Activated naive CD4-positive, alpha-beta T cell treated with anti-CD3 and anti-CD28 coated beads, Interleukin-2, amount 50 U/mL, for 72 hours (primary cell): ENCODE measurements at places on chromosomes 2 and 18. TPM values are rescaled to one million over a fixed set of nuclear protein-coding genes. Genes with fewer than 3 reads are reported as not detected.

DNA sequence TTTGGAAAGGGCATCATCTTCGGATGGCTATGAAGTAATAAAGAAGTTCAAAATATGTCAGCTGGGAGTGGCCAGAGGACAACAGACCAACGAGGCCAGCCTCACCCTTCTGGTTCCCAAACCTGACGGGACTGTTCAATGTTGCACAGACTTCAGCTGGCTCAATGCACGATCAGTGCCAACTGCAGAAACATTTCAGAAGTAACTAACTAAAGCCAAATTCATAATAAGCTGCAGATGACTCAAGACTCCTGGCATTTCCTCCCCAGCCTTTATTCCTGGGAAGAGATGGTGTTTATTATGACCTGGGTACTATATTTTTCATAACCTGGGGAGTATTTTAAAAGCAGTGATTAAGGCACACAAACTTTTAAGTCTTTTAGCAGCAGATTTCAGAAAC is 3.8 kb upstream of the ATP6V1C2 start:
- no peak for DNase-seq

- DNase-seq: no peak
Measured at GRCh38 chr2:144914622-144915318, 394.9 kb upstream of the ZEB2 start.

GRCh38 chr2:231917280-231918066 is 8.7 kb downstream of the NPPC start:
- DNase-seq: no peak

GRCh38 chr18:25457601-25458000 is 105.6 kb upstream of the ZNF521 start:
- DNase-seq: no peak

GRCh38 chr2:59034837-59035236 is 793.7 kb upstream of the FANCL start:
- DNase-seq: no peak

- DNase-seq: no peak
Measured at GRCh38 chr2:165833156-165833555, 39.1 kb upstream of the GALNT3 start.

- DNase-seq: no peak
Measured at GRCh38 chr18:42477267-42477666, 522.2 kb downstream of the PIK3C3 start.

DNA sequence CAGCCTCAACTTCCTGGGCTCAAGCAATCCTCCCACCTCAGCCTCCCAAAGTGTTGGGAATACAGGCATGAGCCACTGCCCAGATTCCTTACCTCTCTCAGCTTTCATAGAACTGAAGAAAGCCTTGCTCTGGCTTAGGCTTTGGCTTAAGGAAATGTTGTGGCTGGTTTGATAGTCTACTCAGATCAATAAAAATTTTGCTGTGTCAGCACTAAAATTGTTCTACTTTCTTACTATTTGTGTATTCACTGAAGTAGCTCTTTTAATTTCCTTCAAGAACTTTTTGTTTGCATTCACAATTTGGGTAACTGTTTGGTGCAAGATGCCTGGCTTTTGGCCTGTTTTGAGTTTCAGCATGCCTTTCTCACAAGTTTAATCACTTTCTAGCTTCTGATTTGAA is 634.0 kb upstream of the FSHR start:
- no peak for DNase-seq

DNA sequence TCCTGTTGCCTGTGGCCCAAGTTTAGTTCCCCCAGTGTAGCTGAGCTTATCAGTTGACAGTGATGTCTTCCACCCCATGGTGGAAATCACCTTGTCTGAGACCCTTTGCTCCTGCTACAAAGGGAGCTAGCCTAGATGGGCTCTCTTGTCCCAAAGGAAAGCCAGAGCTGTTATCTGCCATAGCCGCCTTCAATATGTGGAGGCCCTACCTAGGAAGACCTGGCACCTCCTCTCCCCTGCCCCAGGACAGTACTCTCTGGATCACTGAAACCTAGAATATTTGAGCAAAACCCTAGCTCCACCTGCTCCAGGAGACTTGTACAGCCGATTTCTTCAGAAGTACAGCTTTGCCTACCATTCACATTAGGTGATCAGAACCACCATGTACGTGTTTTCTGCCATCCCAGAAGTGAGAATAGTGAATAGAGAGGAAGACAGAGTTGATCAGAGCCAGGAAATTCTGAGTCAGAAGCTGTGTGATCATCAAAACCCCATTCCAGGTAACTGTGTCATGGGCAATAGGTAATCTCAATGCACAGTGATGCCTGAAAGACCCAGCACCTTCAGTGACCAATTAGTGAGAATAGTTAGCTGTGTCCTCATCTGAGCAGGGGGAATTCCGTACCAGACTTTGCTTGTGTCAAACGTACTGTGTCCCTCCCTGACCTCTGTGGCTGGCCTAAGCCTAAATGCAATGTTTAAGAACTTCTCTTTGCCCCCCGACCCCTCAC is 138.4 kb upstream of the ALPP start:
- peak; percentile 39 for DNase-seq

CAPN14 gene
- 1.0 TPM for total RNA-seq

MAL gene
- total RNA-seq: 26.3 TPM

PMAIP1 gene
- total RNA-seq: 105 TPM
